ENCODE measurements at places on chromosomes 3 and 15.

DNA sequence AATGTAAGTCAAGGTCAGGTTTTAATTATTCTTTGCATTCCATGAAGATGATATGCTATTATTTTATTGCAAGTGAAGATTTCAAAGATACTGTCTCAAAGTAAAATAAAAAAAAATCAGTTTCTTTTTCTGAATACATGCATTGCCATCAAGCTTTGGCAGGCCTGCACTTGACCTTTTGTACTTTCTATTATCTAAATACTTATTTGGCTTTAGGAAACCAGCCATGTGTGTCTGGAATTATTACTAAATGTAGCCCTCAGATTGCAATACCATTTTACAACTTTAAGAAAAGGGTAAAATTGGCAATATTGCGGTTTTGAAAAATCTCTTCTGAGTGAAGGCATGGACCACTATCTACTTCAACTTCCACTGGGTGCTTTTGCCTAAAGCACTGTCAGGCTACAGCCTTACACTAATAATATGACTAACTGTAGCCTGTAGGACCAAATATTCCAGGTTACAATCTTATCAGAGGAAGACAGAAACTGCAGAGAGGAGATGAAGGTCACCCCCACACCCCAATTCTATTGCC, 349.4 kb upstream of the DCBLD2 start:
- DNase-seq, result no peak

- DNase-seq, result no peak
Observed at GRCh38 chr15:90619939-90620338, 90.2 kb downstream of the CRTC3 start.

DNA sequence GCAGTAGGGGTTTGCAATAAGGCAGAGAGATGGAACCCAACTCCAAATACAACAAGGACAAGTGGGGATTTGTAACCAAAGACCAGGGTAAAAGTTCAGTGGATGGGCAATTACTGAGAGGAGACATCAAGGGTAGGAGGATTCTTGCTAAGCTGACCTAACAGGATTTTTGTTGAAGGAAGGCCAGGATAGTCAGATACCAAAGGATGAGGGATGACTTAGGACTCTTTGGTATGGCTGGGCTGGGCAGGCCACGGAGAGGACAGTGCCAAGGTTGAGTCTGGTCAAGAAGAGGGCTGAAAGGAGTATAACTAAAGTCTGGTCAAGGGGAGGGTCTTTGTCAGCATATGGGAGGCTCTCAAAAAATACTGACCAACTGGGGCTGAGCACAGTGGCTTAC, 85.3 kb upstream of the UBE2E2 start:
- DNase-seq, result no peak

- DNase-seq, result peak; percentile 72
Observed at GRCh38 chr3:38003371-38003816, 12.8 kb downstream of the VILL start.

GRCh38 chr3:159322322-159322939, 520.6 kb downstream of the MFSD1 start:
- no peak for DNase-seq

- no peak for DNase-seq
Observed at GRCh38 chr3:192122832-192123594, 604.3 kb downstream of the FGF12 start.

- DNase-seq, result no peak
Observed at GRCh38 chr3:152403632-152404066, 134.9 kb downstream of the MBNL1 start.

GRCh38 chr3:123841476-123842238, 42.5 kb downstream of the MYLK start:
- DNase-seq, result no peak

- no peak for DNase-seq
Observed at GRCh38 chr3:57004229-57004628, 56.2 kb upstream of the SPATA12 start.

DNA sequence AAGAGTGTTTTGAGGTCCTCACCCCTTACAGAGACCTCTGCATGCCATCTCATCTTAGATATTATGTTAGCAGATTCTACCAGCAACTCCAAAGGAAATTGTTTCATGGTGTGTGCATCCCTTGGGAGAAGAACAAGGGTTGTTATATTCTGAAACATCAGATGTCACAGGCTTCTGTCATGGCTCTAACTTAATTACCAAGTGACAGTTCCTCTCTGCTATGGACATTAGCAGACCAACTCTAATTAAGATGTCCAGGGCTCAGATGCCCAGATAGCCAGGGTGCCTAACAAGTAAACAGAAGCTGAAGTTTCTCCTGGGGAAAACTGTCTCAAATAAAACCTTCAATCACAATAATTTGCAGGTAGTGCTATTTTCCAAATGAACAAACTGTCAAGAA, 153.1 kb upstream of the BFSP2 start:
- no peak for DNase-seq

DNA sequence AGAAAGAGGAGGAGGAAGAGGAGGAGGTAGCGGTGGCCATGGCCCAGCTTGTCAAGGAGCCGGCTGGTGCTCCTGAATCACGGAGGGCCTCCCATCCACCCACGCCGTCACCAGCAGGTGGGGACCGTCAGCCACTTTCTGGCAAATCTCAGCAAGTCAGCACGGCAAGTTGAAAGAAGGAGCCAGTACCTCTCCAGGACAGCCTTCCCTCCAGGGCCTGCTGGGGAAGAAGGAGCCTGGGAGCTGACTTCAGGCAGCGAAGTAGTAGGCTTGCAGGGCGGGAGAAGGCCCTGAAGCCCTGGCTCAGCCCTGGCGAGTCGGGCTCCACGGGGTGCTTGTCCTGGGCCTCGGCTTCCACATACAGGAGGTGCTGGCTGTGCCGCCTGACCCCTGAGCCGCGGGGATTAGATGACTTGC, 99.2 kb upstream of the TRPM1 start:
- peak; percentile 79 for DNase-seq

GRCh38 chr3:143280984-143281383, 161.4 kb downstream of the CHST2 start:
- DNase-seq, result no peak

DNA sequence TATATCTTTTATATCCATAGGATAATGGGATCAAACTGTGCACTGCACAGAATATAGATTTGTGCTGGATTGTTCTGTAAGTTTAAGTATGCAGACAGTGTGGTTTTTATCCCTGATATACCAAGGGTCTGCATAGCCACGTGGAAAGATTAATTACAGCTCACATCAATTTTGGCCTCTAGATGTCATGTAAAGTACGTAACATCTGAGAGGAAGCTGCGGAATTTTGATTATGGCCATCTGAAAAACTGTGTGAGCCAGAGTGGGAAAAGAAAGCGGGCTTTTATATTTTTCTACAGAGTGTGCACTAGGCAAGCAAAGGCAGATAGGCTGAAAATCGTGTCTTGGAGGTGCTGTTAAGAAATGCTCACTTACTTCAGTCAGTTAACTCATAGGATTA, 562.7 kb downstream of the GBE1 start:
- no peak for DNase-seq

GRCh38 chr3:111662012-111662411, 66.9 kb upstream of the ZBED2 start:
- no peak for DNase-seq

DNA sequence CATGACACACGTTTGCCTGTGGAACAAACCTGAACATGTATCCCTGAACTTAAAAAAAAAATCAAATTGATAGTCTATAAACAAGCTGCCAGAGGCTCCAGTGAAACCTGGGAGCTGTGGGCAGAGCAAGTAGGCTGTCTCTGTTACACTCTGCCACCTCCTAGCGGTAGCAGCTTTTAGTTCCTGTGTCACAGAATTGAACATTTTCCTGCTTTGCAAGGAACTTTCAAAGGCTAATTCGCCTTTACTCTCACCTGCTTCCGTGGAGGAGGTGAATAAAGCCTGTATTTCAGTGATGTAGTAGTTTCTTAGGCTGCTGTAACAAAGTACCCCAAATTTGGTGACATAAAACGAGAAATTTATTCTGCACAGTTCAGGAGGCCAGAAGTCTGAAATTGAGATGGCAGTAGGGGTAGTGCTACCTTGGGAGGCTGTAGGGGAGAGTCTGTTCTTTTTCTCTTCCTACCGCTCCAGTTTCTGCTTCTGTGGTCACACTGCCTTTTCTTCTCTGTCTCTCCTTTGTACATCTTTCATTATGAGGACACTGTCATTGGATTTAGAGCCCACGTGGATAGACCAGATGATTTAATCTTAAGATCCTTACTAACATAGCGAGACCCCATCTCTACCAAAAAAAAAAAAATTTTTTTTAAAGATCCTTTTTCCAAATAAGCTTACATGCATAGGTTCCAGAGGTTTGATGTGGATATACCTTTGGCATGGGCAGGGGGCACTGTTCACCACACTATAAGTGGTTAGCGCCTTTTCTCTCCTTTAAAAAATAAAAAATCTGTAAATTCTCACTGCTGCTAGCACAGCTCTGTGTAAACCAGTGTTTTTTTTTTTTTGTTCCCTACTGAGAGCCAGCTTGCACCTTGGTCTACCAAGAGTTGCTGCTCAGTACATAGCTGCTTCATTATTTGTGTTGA, 25.3 kb downstream of the FBXO22 start:
- DNase-seq, result no peak

DNA sequence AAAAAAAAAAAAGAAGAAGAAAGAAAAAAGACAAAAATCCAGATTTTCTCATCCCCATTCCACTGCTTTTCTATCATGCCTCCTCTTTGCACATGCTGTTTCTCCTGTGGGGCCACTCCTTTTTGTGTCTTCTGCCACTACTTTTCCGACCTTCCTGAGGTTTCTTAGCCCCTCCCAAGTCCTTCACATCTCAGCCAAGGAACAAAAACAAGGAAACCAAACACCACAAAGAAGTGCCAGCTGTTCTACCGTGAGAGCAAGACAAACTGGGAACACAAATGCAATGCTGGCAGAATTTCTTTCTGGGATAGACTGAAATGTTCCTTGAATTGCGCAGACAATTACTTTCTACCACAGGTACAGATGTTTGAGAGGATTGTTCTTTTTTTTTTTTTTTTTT, 83.2 kb downstream of the MB21D2 start:
- DNase-seq, result peak; percentile 28

DNA sequence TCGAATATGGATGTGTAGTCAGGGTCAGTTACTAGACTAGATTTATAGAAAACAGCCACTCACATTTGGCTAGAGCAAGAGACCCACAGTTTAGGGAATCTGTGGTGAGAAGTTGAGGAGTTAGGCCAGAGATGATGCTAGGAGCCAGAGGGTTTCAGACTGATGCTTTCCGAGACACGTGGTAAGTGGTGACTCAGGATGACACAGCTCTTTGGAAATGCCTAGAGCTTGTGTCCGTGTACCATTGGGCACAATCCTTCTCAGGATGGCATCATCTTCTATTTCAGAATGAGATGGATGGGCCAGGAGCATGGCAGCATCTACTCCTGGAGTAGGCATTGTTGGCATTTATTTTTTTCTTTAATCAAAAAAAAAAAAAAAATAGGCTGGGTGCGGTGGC, 28.5 kb downstream of the PTPRG start:
- no peak for DNase-seq

DNA sequence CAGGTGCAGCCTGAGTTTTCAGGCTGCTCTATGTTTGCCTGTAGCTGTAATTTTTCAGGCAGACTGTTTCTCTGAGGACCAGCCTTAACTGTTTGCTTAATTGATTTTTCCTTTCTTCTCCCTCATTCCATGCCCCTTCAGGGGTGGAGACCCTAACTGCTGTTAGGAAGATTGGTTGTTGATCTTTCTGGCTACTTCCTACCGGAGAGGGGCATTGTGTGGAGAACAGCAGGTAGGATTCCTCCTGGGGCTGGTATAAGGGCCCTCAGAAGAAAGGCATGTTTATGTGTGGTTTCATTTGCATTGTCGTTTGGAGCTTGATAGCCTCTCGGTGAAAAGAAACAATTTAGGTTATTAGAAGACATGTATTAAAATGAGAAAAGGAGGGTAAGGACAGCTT, 56.9 kb upstream of the GOLGA6L2 start:
- DNase-seq, result no peak

- DNase-seq, result no peak
Observed at GRCh38 chr15:84949845-84950569, 31.6 kb upstream of the PDE8A start.

- DNase-seq, result no peak
Observed at GRCh38 chr15:43526261-43526930, 9.0 kb downstream of the MAP1A start.

DNA sequence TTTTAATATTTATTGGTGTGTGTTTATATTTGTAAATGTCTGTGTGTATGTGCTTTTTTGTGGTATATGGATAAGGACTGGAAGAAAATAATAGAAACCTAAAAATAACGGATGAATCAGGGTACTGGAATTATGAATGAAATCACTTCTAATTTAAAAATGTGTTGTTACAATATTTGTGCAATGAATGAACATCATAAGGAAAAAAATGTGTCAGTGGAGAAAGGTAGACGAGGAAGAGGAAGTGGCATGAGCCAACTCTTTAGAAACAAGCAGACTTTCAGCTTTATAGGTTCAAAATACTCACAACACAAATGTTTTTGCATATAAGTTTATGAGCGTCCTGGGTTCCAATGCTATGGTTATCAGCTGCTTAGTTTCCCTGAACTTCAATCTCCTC, 59.4 kb downstream of the SOX2 start:
- DNase-seq, result no peak

DNA sequence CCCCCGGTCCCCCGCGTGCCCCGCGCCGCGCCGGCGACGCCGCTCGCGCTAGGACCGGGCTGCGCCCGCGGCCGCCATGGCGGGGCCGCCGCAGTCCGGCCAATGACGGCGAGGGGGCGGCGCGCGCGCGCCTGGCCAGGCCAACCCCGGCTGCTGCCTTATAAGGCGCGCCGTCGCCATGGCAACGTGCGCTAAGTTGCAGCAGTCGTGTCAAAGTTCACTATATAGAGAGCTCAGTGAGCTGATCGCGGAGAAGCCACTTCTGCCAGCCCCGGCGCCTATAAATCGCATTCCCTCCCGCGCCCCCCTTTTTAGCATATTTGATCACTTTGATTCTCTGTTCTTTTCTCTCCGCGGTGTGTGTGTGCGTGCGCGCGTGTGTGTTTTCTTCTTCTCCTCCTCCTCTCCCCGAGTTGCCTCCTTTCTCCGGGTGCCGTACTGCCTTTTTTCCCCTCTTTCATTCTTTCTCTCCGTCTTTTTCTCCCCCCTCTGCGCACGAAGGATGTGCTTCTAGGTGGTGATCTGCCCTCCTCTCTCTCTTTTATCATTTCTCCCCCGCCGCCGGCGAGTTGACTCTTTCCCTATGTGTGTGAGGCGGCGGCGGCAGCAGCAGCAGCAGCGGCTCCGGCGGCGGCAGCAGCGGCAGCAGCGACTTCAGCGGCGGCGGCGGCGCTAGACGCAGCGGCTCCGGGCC, at the start of gene NR2F2:
TSS of gene NR2F2 (plus strand) at position 251 of the 694 bp plus-strand sequence. CDS start 1,406 bp downstream, outside the sequence.
- DNase-seq, result peak; percentile 96

- DNase-seq, result no peak
Observed at GRCh38 chr15:60464836-60465630, 13.9 kb downstream of the ICE2 start.

- no peak for DNase-seq
Observed at GRCh38 chr3:124748560-124749198, 18.4 kb downstream of the UMPS start.

DNA sequence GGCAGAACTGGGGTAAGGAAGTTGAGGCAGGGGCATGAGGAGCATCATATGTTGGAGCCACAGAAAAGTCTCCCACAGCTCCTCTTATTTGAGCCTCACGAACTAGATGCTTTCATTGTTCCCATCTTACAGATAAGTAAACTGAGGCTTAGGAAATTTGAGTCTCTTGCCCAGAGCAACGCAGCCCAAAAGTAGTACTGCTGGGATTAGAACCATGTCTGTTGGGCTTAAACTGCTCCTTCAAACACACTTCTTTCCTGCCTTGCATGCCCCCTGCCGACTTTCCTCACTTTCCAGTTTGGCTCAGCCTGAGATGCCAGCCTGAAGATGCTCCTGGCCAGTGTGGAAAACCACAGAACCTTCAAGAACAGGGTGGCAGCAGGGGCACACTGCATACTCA, 43.1 kb upstream of the SLC6A6 start:
- DNase-seq, result no peak

- no peak for DNase-seq
Observed at GRCh38 chr3:42980209-42980608, 1.1 kb downstream of the GASK1A start.

Measured in right hindlimb (tissue), 1 donor.